NCI-H1436 treated with DMSO at 0.1 percent for 48 hours (cell line): ENCODE measurements at places on chromosomes 1 and 21.

GRCh38 chr1:203625628-203626019 is 1.0 kb upstream of the ATP2B4 start:
- DNase-seq, result peak; percentile 26

- no peak for DNase-seq
Measured at GRCh38 chr1:22364764-22365163, 86.9 kb upstream of the ZBTB40 start.

- DNase-seq, result no peak
Measured at GRCh38 chr1:31441558-31441957, 28.5 kb downstream of the SERINC2 start.

DNA sequence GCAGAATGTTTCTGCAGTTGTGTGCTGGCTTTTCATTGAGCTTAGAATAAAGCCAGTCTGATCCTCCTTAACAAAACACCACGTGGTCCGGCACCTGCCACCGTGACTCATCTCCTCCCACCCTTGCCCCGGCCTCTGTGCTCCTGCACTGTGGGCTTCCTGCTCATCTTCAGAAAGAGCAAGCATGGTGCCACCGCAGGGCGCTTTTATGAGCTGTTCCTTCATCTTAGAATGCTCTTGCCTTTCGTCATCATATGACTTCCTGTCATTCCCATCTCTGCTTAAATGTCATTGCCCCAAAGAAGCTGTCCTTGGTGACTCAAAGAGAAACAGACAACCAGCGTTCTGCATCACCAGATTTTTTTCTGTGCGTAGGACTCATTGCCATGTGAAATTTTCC is 117.8 kb downstream of the HHAT start:
- DNase-seq, result no peak

GRCh38 chr1:211538287-211538686 is 40.7 kb downstream of the SLC30A1 start:
- DNase-seq, result no peak

GRCh38 chr1:40697436-40697835 is 5.9 kb downstream of the NFYC start:
- no peak for DNase-seq

DNA sequence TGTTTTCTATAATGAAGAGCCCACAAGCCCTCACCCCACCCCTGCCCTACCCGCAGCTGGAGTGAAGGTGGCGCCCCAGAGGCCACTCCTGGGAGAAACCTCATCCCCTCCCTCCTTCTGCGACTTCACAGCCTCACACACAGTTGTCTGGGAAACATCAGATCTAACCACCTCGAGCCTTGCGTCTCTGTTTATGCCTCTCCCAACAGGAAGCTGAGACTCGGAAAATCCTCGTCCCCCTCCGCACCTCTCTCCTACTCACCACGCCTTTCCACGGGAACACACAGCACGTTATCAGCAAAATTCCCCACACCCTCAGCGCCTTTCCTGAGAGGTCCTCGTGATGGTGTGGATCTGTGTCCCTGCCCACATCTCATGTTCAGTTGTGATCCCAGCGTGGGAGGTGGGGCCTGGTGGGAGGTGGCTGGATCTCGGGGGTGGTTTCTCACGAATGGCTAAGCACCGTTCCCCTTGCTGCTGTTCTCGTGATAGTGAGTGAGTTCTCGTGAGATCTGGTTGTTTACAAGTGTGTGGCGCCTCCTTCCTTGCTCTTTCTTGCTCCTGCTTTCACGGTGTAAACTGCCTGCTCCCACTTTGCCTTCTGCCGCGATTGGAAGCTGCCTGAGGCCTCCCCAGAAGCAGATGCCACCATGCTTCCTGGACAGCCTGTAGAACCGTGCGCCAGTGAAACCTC is 190.6 kb downstream of the KIF26B start:
- DNase-seq, result no peak

DNA sequence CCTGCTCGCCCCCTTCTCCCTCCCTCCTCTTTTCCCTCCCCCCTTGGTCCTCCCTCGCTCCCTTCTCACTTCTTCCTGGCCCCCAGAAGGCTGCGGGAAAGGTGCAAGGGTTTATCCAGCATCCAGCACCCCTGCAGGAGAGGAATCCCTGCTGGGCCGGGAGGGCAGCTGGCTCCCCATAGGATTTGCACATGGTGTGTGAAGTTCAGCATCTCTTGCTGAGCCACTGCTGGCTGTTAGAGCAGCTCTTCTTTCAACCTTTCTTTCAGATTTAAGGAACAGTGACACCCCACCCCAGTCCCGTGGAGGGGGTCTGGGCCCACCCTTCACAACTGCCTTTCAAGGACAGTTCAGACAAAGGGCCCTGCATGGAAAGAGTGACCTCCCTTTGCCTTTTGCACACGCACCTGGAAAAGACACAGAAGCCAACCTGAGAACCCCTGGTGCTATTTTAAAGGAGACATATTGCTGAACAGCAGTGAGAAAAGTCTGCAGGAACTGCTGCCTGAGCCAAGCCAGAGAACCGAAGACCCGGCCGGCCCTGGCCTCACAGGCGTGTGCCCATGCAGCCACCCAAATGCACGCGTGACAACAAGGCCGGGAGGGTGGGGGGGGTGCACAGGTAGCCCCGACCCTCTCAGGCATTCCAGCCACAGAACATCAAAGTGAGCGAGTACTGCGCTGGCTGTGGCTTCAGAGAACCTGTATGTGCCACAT is 66.6 kb downstream of the SLC37A1 start:
- DNase-seq, result no peak

GRCh38 chr1:69777971-69778370 is 210.2 kb downstream of the LRRC7 start:
- no peak for DNase-seq

DNA sequence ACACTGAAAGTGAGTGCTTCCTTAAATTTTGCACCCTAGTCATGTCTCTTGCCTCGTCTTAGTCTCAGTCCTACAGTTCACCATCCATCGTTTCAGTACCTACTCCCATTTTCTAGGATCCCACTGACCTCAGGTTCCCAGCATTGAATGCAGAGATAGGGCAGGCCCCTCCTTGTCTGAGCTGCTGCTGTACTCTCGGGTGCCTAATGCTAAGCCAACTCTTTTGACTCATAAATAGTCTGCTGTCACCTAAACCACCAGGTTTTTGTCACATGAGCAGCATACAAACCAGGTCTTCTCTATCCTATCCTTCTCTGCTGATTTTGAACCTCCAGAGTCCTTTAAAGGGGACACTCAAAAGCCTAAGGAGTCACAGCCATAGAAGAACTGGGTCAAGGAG is 3.0 kb downstream of the ARHGAP30 start:
- DNase-seq, result no peak

DNA sequence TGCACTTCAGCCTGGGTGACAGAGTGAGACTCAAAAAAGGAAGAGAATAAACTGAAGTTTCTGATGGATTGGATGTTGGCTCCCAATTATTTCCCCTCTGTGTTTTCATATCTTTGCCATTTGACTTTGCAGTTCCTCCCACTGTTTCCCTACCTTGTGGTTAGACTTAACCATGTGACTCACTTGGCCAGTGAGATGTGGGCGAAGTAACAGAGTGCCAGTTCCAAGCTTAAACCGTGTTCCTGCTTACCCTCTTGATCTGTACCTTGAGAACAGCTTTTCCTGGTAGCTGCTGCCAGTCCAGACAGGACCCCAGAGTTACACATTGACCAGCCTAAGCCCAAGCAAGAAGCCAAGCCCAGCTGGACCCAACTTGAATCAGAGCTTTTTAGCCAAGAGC is 323.4 kb downstream of the LTN1 start:
- no peak for DNase-seq

- no peak for DNase-seq
Measured at GRCh38 chr21:45957981-45958600, 23.5 kb upstream of the COL6A1 start.

DNA sequence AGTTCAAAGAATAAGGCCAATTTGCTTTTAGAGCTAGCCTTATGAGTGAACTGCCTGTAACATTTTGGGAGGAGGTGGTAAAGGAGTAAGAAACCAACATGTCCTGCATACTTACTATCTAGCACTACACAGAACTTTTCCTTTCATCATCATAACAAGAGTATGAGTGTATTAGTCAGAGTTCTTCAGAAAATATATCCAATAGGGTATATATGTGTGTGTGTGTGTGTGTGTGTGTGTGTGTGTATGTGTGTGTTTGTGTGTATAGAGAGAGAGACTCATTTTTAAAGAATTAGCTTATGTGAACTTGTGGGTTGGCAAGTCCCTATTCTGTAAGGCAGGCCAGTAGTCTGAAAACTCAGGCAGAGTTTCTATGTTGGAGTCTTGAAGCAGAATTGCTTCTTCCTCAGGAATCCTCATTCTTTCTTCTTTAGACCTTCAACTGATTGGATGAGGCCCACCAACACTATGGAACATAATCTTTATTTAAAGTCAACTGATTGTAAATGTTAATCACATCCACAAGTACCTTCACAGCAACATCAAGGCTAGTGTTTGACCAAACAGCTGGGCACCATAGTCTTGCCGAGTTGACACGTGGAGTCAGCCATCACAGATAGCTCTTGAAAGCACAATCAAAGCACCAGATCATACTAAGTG is 121.9 kb downstream of the CYYR1 start:
- no peak for DNase-seq

GRCh38 chr1:176144526-176144925 is 62.6 kb downstream of the COP1 start:
- DNase-seq, result no peak

DNA sequence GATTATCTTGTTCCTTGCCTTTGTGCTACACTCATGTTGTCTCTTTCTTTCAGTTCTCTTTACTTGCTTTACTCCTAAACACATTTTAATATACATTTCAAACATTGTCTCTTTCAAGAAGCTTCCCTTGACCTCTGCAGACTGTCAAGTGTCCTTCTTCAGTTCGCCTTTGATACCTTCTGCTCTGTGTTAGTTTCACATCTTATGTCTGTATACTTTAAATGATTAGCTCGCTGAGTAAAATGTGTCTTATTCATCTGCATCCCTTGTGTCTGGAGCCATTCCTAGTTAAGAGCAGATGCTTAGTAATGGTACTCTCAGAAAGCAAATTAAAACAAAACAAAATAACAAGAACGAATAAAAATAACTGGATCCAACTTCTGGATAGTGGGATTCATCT is 303.3 kb downstream of the S1PR1 start:
- DNase-seq, result no peak

GRCh38 chr1:67978890-67979516 is 71.4 kb downstream of the DIRAS3 start:
- no peak for DNase-seq

GRCh38 chr1:215421744-215422143 is 145.4 kb upstream of the KCTD3 start:
- DNase-seq, result no peak

GRCh38 chr1:53197291-53198200 is 922 bp downstream of the CPT2 start:
- DNase-seq, result no peak

DNA sequence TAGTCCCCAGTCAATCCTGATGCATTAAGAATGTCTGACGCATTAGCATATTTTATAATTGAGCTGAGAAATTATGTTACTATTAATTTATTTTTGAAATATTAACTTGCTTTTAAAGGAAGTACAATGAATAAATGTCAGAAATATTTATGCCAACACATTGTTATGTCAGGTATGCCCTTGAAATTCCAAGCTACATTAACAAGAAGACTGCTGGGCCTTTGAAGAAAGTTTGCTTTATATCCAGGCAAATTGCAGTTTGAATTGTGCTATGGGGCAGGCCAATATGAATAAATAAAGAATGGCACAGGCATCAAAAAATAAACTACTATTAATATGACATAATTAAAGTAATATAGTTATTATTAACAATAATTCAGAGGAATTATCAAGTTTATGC is 1391.3 kb downstream of the PLA2G4A start:
- DNase-seq, result no peak

GRCh38 chr1:201877877-201878401 is 10.8 kb upstream of the SHISA4 start:
- no peak for DNase-seq

GRCh38 chr1:173489149-173489600 is 12.0 kb downstream of the PRDX6 start:
- DNase-seq, result no peak

- no peak for DNase-seq
Measured at GRCh38 chr1:240797050-240797449, 185.1 kb upstream of the GREM2 start.

DNA sequence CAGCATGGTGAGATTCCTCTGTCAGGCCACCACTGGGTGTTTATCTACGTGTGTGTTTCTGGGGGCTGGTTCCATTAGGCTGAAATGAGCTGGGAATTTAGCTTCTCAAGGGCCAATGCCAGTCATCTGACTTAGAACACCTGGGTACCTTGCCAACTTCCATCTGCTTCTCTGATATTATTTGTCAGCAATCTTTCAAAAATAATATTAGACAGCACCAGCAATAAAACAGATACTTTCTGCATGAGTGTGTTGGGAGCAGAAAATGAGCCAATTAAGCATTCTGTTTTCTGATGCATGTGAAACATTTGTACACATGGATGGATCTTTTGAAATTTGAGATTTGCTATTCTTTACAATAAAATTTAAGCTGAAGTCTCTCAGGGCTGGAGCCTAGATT is 124.1 kb downstream of the RYR2 start:
- DNase-seq, result no peak

- DNase-seq, result no peak
Measured at GRCh38 chr1:218498056-218498938, 153.2 kb downstream of the TGFB2 start.
